SK-MEL-5 (cell line): ENCODE measurements at places on chromosomes 4 and X.

DNA sequence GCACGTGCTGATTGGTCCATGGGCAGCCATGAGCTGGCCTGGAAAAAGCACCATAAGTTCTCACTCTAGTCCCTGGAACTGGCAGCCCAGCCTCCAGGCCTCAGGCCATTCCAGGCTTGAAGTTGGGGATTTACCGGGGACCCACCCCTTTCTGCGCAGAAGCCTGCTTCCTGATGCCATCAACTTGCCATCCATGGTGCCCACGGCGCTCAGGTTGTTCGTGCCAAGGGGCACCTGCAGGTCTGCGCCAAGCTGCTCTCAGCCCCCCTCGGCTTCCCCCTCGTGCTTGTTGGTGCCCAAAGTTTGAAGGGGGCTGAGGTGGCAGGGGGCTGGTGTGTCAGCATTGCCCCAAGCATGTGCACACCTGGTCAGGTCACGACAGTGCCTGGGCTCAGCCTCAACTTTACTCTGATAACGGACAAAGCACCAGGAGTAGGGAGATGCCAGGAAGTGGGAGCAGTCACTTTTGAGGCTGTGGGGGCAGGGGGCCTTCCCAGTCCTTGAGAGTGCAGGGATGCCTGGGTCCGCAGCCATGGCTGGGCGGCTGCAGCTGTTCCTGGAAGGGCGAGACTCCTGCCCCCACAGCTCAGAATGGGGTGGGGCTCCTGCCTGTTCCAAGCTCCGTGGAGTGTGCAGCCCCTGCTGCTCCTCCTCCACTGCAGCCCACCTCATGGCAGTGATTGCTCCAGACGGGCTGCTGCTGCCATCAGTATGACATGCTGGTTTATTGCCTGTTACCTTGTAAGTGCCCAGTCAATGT is 24.9 kb downstream of the DCUN1D4 start:
- DNase-seq: no peak

GRCh38 chr4:31649878-31650277 is 929.7 kb downstream of the PCDH7 start:
- no peak for DNase-seq

DNA sequence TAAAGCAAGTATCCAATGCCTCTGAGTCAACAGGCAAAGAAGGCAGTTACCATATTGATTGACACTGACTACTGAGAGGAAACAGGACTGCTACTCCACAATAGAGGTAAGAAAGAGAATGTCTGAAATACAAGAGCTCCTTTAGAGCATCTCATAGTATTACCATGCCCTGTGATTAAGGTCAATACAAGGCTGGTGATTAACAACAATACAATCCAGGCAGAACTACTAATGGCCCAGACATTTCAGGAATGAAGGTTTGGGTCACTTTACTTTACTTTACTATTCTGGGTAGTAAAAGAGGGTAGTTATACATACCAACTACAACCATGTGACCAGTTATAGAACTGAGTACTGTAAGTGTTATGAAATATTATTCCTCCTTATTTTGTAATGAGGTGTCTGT is 44.5 kb downstream of the BRWD3 start:
- DNase-seq: no peak

GRCh38 chr4:120829113-120829831 is 93.3 kb downstream of the PRDM5 start:
- no peak for DNase-seq

DNA sequence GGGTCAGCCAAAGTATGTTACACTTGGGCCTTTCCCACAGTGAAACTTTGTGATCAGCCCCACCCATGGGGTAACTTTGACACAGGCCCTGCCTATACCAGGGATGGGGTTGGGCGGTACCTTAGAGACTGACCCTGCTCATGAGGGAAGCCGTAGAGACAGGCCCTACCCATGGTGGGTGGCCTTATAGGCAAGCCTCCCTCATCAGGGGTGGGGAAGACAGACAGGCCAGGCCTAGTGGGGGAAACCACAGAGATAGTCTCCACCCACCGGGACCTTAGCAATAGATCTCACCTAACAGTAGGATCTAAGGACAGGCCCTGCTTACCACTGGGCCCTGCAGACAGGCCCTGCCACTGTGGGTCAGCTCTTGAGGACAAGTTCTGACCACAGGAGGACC is 6.8 kb downstream of the PLP2 start:
- no peak for DNase-seq

DNA sequence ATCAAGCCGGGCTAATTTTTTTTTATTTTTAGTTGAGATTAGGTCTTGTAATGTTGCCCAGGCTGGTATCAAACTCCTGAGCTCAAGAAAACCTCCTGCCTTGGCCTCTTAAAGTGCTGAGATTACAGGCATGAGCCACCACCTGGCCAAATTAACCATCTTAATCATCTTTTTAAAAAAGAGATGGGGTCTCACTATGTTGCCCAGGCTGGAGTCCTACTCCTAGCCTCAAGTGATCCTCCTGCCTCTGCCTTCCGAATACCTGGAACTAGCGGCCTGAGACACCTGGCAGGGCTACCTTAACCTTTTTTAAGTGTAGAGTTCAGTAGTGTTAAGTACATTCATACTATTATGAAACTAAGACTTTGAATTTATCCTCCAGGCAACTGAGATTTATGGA is 1.7 kb upstream of the RPS3A start:
- DNase-seq: no peak

GRCh38 chrX:38754102-38754790 is 47.0 kb upstream of the MID1IP1 start:
- DNase-seq: peak; percentile 63

DNA sequence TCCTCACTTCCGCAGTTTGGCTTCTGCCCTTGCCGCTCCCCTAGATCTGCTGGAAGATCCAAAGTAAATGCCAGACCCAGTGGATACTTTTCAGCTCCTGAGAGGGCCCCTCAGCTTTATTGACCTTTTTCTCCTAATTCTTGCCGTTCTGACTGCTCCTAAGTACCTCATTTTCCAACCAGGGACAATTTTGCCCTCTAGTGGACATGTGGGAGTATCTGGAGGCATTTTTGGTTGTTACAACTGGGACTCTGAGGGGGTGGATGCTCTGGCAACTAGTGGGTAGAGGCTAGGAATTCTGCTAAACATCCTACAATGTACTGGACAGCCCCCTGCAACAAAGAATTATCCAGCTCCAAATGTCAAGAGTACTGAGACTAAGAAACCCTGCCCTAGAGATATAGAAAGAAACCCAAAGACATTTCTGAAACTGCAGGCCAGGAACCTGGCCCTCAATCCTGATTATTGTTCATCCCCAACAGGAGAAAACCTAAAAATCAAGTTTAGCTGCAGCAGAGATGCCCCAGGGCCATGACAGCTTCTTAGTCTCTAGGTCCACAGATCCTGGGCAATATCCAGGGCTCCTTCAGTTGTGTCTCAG is 3.4 kb downstream of the TEX13B start:
- DNase-seq: peak; percentile 55

DNA sequence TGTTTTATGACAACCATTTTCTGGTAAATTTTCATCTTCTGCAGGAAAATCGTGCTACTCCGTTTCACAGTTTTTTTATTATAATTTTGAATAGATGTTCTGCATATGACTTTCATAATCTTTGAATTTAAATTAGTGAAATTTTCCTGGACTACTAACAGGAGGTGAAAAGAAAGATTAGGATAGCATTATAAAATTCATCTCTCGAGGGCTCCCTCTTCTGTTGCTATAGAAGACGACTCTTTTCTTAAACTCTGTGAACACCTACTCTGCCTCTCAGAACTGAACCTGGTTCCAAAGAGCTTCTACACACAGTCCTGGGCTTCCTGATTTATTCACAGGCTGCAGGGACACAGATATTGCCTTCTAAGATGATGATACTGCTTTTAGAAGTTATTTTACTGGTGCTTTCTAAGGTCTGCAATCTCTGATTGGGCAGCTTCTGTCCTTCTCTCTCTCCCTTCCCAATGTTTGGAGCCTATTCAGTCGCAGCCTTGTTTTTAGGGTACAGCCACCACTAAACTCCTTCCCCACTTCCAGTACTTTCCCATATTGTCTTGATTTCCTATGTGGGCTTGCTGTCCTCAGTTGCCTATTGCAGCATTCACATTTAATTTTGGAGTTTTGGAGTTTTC is 10.1 kb upstream of the SAP30 start:
- DNase-seq: peak; percentile 43

- DNase-seq: no peak
These were observed 378.3 kb downstream of the PPP1R2C start for GRCh38 chrX:42399632-42400024.

DNA sequence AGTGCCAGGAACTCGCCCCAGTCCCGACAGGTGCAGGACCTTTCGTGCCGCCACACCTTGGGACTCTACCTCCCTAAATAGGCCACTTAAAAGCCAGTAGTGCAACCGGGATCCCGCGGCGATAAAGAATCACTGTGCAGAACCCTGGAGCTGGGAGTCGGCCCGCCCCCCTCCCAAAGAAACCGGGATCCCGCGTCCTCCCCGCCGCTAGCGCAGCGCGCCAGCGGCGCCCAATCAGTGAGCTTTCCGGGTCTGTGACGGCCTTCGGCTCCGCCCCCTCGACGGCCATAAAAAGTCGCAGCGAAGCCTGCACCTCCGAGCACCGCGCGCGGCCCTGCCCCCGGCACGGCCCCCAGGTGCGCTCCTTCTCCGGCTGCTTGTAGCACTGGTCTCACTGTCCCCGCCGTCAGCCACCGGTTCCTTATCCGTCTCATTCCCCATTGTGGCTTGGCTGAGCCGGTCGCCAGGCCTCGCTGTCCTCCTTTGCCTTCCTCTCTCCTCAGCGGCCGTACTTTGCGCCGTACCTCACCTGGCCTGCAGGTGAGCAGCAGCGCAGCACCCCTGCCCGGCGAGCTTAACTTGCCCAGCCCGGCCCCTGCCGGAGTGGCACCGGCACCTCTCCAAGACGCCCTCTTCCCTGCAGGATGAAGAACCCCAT is at the start of gene LRAT:
Gene LRAT (plus strand): TSS at position 318 of the 658 bp plus-strand sequence. CDS start 327 bp downstream, at position 645.
- peak; percentile 41 for DNase-seq

DNA sequence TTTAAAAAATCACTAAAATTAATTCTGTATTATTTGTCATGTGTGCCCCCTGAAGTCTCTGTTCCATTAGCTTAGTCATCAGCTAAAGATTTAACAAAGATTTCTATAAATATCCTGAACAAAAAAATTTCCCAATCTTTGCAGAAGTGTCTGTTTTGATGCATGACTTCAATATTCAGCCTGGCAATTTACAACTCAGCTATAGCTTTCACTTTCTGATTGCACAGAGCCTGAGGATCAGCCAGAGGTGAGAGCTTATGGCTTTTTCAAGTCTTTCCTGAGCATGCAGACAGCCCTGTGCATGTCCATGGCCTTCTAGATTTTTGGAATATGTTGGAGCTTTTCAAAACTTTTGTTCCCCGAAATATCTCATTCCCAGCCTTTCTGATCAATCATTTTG is 420.1 kb downstream of the ZNF674 start:
- DNase-seq: no peak

- DNase-seq: no peak
These were observed 57.3 kb upstream of the SHISA3 start for GRCh38 chr4:42339935-42340406.

DNA sequence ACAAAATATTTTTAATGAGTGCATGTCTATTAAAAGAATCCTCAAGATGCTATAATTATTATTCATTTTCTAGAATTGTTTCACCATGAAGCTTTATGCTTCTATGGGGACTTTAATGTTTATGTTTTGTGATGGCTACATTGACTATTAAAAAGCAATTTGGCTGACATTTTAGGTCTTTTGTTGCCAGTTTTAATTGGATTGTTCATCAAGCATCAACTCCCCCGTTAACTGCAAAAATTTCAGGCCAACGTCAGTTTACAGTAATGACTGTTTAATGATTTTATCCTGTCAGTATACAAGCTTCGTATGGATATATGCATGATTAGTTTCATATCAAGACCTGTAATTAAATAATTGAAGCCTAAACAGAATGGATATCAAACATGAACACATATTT is 422.8 kb downstream of the SH2D1A start:
- no peak for DNase-seq

DNA sequence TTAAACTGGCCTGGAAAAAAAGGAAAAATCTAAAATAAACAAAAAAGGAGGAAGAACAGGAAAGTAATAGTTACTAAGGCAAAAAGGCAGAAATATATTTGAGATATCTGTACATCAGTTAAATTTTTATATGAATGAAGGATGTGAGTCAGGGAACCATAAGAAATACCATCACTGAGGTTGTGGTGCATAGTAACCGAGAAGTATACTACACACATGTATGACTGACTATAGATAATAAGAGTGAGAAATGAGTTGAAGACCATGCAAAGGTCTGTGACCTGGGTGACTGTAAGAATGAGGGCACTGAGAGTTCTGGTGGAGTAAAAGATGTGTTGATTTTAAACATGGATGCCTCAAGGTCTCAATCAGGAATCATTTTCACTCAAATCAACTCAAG is 220.6 kb upstream of the FAM241A start:
- no peak for DNase-seq

DNA sequence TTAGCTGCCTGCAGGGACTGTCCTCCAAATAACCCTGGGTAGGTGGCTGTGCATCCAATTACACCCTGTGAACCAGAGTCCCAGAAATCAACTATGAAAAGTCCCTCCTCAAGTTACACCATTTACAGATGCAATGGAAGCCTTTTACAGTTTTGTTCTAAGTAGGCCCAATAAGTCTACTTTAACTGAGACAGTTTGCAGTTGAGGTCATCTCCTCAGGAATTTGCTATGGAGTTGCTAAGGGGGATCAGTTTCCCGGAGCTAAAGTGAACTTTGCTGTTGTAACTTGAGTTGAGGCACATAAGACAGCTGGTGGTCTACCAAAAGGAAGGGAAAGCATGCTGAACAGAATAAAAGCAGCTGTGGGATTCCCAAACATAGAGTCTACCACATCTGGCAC is 121.6 kb upstream of the STK26 start:
- DNase-seq: no peak

GRCh38 chr4:147194114-147194513 is 248.4 kb upstream of the TTC29 start:
- no peak for DNase-seq

GRCh38 chr4:101660607-101661006 is 129.9 kb upstream of the BANK1 start:
- no peak for DNase-seq

GRCh38 chr4:38668203-38668971 is 4.4 kb downstream of the KLF3 start:
- no peak for DNase-seq

GRCh38 chr4:113122066-113122465 is 72.6 kb downstream of the ANK2 start:
- no peak for DNase-seq

DNA sequence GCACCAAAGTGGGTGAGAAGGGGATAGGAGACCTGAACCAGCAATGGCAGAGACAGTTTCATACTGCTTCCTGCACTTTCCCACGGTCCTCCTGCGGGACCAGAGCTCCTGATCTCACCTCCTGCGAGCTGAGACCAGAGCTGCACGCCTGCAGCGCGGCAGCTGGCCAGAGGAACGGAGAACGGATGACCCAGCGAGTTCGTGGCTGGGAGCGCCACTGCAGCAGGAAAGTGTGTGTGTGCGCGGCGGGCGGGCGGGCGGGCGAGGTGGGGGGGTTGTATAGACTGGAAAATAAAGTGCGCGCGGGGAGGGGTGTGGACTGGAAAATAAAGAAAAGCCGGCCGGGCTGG is 16.5 kb downstream of the MCF2 start:
- no peak for DNase-seq

- DNase-seq: no peak
These were observed 30.6 kb downstream of the ABHD18 start for GRCh38 chr4:127995776-127996175.

- DNase-seq: no peak
These were observed 561.1 kb upstream of the SMIM31 start for GRCh38 chr4:164192844-164193243.

GRCh38 chr4:105345838-105346237 is 128.0 kb downstream of the PPA2 start:
- no peak for DNase-seq
